ENCODE measurements at places on chromosomes 7 and 10.

- DNase-seq, result no peak
Observed at GRCh38 chr7:136685501-136686173, 182.8 kb upstream of the CHRM2 start.

DNA sequence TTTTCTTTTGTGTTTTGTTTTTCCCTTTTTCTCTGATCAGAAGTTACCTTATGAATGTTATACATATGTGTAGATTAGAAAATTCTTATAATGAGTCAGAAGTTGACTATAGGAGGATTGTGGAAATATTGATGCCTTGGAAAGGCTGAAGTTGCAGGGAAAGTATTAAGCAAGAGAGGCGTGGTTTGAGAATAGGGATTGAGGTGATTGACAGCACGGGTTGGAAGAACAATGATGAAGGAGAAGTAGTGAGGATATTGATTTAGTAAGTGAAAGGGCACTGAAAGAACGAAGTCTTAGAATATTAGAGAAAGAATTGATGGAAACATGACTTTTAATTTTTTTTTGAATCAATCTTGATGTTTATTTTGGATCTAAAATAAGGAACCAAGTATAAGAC is 176.0 kb downstream of the EXOC4 start:
- no peak for DNase-seq

- no peak for DNase-seq
Observed at GRCh38 chr7:27164045-27164366, 1.3 kb downstream of the HOXA9 start.

DNA sequence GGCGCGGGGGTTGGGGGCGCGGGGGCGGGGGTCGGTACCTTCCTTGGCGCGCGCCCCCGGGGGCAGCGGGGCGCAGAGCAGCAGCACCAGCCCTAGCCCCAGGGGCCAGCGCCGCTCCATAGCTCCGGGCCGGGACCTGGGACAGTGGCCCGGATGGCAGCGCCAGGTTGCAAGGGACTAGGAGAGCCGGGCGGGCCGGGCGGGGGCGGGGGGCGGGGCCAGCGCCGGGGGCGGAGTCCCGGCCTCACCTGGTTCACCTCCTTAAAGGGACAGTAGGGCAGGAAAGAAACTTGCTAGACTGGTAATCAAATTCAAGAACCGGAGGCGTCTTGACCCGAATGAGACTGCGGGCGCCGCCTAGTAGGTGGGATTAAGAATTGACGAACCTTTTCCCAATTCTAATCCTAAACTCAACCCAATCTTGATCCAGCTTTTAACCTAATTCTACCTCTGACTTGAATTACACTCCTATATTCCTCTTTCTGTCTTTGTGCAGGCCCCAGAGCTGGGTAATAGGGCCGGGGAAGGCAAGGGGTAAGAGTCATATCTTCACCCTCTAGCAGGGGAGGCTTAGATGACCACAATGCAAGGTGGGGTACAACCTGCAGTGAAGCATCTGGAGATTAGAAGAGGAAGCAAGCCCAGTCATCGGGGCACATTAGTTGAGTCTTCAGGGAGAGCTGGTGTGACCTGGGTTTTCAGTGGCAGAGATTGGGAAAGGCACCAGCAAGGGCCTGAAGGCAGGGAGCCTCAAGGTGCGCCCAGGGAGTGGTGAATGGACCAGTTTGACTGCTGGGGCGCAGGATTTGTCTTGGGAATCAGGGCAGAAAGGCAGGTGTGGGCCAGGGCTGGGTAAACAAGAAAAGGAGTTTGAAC is at the start of gene EPHA1:
EPHA1 (minus strand) TSS at position 171 of the 876 bp plus-strand sequence; CDS start at position 120, 51 bp downstream.
- DNase-seq, result no peak

GRCh38 chr7:135731-136645 is 56.4 kb upstream of the FAM20C start:
- no peak for DNase-seq

DNA sequence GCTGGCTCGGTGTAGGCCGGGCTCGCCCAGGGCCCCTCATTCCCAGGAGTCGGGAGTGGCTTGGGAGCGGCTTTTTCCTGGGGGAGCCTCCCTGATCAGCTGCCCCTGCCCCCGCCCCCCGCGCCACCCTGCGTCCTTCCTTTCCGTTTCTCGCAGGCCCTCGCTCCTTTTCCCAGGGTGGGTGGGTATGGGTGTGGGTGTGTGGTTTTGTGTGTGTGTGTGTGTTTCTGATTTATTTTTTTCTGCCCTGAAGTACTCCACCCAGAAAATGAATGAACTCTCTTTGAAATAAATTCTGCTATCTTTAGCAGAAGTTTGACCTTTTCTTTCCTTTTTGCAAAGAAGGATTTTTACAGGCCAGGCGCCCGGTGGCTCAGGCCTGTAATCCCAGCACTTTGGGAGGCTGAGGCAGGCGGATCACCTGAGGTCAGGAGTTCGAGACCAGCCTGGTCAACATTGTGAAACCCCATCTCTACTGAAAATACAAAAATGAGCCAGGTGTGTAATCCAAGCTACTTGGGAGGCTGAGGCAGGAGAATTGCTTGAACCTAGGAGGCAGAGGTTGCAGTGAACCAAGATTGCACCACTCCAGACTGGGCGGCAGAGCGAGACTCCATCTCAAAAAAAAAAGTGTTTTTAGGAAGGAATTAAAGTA is 30.0 kb upstream of the AP5Z1 start:
- DNase-seq, result no peak

DNA sequence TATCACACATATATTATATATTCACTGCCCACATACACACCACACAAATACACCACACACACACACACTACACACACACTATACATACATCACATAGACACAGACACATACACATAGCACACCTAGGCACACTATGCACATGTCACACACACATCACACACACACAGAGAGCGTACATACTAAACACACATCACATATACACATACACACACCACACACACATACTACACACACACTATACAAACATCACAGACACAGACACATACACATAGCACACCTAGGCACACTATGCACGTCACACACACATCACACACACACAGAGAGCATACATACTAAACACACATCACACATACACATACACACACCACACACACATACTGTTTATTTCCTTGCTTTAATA is 165.5 kb downstream of the KCNMA1 start:
- DNase-seq, result no peak

- DNase-seq, result no peak
Observed at GRCh38 chr10:100867261-100867963, 45.4 kb upstream of the SLF2 start.

- DNase-seq, result no peak
Observed at GRCh38 chr7:111168182-111168581, 77.3 kb downstream of the LRRN3 start.

DNA sequence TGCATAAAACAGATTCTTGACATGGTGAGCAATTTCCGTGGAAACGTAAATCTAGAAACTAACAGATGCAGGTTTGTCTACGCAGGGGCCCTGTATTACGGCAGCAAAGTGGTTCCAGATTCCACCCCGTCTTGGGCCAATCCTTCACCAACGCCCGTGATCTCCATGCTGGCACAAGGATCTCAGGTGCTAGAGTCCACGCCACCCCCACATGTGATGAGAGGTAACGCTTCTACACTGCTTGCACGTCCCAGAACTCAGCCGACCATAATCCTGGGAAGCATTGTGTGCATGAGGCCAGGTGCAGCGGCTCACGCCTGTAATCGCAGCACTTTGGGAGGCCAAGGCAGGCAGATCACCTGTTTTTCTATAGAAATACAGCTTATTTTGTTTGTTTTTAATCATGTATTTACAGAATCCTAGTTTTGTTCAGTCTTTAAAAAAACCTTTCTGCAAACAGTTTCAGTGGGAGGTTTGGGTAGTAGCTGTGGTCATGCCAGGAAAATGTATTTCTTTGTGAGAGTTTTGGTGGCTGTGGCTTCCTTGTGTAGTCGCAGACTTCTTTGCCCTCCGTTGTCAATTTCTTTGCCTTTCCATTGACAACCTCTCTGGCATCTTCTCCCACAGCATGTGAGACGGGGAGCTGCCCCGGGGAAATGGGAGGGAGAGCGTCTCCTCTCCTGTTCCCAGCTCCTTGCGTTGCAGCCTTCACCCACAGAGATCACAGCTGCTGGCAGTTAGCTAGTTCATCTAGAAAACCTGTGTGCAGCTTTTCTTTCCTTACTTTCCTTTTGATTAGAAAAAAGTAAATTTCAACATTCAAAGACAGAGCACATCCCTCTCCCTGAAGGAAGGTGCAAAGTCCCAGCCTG is 35.7 kb downstream of the ITIH2 start:
- DNase-seq, result no peak

DNA sequence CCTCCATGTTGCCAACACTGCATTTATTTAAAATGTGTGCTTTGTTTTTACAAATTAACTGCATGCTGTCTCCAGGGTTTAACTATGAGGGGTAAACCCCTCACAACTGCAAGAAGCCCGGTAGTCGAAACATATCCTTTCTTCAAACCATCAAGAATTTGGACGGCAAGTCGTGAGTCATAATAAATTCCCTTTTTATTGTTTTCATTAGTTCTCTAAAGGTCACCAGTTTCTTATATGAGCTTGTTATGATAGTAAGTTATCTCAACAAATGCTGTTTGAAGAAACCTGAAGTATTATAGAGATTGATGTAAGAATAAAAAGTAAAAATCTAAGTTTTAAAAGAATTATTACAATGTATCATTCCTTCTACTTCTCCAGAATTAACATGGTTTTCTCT is 12.2 kb upstream of the FIGNL1 start:
- no peak for DNase-seq

- no peak for DNase-seq
Observed at GRCh38 chr10:70364772-70365091, 17.7 kb downstream of the LRRC20 start.

GRCh38 chr7:44977304-44977958 is 1.4 kb downstream of the MYO1G start:
- no peak for DNase-seq

- no peak for DNase-seq
Observed at GRCh38 chr10:43166880-43167497, 28.7 kb downstream of the CSGALNACT2 start.

GRCh38 chr10:63115732-63116383 is 17.3 kb upstream of the NRBF2 start:
- DNase-seq, result no peak

DNA sequence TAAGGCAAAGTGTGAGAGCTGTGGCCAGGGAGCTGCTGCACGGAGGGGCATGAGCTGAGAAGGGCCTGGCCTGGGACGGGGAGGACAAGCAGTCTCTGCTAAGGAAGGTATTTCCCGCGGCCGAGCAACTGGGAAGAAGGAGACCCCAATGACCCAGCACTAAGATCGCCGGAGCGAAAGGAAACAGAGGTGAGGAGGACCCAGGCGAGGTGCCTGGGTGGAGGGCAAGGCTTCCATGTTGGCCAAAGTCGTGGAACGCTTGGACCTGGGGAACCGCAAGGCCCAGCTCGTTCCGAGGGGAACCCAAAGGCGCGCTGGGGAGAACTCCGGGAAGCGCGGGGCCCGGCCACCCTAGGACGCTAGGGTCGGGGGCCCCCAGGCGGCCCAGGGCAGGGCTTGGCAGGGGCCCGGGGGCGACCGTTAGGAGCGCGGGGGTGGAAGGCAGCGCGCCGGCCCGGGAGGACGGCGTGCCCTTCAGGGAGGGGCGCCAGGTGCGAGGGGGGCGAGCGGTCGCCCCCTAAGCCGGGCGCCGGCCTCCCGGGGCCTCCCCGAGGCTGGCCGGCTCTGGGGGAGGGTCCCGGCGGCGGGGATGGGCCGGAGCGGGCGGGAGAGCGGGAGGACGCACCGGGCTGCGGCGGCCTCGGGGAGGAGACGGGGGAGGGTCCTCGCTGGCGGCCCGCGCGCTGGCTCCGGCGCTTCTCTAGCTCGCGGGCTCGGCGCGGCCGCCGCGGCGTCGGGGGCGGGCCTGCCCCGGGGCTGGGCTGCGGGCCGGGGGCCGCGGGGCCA is 545 bp downstream of the GIGYF1 start:
- DNase-seq, result peak; percentile 34

GRCh38 chr7:44288811-44289340 is 36.5 kb downstream of the CAMK2B start:
- no peak for DNase-seq

- DNase-seq, result no peak
Observed at GRCh38 chr10:124517931-124518330, 56.3 kb downstream of the LHPP start.

DNA sequence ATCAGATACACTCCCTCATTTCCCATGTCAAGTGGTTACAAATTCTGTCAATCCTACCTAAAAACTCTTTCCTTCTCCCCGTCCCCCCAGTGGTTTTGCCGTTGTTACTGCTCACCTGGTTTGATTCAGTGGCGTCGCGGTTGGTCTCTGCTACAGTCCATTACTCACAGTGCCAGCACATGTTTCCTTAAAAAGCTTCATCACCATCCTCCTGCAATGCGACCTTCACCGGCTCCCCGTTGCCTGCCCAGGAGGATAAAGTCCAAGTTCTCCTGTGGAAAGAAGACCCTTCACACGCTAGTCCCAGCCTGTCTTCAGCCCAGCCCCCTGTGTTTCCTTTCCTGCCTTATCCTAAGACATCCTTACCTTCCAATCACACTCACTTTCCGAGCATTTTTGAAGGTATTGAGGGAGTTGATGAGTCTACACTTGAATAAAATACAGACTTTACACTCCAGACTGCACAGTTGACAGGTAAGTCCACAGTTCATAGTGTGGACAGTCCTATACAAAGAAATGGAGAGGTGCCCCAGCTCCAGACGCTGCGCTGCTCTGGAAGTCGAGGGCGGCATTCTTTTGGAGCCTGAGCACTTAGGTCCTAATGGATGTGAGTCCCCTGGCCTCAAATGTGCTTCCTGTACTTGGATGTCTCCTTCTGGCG is 3.4 kb upstream of the LARP4B start:
- DNase-seq, result no peak

GRCh38 chr10:109852475-109853037 is 70.8 kb downstream of the XPNPEP1 start:
- peak; percentile 54 for DNase-seq

GRCh38 chr7:5822742-5823503 is 41.5 kb upstream of the RNF216 start:
- DNase-seq, result peak; percentile 93

DNA sequence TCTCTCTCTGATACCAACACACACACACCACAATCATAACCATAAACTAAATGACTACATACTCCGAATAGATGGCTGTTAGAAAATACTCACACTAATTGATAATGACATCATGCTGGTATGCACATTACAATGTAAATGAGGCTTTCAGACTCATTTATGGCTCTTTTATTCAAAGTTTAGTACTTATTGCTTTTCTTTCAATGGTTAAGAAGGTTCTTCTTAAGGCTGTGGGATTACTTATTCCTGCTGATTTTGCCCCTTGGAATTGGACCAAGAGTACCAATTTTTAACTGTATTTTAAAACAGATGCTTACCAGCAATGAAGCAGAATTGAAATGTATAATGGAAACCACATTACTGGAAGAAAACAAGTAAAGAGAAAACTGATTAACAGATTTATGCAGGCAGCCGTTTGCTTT is 20.6 kb upstream of the CABCOCO1 start:
- DNase-seq, result no peak

DNA sequence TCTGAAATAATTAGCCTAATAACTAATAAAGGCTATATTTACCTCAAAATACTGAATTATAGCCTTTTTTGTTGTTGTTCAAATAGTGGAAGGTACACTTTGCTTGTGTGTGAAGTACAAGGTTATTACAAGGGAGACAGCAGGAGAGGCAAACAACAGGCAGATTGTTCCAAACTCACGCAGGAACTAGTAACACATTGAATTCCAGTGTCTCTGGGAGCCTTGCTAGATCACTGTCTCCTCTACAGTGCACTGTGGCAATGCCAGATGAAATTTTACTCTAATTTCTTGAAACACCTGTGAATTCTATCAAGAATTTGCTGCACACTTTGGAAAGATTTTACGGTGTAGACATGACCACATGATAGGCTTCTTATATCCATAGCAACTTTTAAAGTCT is 112.6 kb downstream of the MDFIC start:
- no peak for DNase-seq
